ENCODE measurements at places on chromosomes 5 and 9.

GRCh38 chr5:5432020-5432707 lies 9.7 kb downstream of the ICE1 start:
- DNase-seq: no peak

- no peak for DNase-seq
These were observed 6.4 kb downstream of the TLE4 start for GRCh38 chr9:79577969-79578723.

DNA sequence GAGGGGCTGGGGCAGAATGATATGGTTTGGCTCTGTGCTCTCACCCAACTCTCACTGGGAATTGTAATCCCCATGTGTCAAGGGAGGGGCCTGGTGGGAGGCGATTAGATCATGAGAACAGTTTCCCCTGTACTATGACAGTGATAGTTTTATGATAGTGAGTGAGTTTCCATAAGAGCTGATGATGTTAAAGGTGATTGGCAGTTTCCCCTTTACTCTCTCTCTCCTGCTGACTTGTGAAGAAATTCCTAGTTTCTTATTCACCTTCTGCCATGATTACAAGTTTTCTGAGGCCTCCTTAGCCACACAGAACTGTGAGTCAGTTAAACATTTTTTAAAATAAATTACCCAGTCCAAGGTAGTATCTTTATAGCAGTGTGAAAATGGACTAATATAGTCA lies 120.4 kb upstream of the CDH9 start:
- no peak for DNase-seq

- DNase-seq: no peak
These were observed 12.7 kb downstream of the C9orf153 start for GRCh38 chr9:86246752-86247161.

DNA sequence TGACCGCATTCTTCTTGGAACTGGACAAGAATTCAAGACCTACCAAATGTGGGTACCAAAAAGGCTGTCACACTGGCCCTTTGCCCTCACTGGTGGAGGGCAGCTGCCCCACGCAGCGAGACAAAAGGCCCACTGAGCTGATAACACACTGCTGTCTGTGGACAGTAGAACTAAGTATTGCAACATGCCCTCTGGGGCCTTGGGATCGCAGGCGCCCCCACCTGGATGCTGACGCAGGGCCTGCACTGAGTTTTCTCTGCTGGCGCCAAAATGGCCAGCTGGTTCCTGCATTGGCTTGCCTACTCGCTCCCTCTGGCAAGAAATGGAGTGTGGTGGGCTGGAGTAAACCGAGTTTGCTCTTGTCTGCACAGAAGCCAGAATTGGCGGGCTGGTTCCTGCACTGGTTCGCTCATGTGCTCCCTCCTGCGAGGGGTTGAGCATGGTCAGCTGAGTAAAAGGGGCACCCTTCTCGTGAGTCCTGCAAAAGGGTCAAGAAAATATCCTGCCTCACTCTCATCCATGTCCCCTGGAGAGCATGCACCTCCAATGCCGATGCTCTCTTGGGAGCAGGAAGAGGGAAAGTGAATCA lies 55.7 kb downstream of the NXNL2 start:
- DNase-seq: no peak

DNA sequence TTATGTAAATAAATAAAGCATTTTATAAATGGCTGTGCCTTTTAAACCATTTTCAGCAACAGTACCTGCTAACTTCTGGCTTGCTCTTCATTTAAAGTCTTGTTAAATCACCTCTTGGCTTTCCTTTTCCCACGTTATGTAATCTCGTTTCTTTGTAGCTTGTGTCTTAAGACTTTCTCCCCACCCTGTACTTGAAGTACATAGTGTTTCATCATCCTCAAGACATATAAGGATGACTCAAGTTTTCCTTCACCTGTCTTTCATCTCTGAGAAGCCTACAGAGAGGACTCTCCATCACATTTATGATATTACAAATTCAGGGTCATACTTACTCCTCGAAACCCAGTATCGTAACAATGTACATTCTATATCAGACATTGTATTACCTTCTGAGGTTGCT lies 33.9 kb downstream of the PRELID2 start:
- no peak for DNase-seq

GRCh38 chr5:9625286-9625685 lies 4.9 kb downstream of the TAS2R1 start:
- no peak for DNase-seq

DNA sequence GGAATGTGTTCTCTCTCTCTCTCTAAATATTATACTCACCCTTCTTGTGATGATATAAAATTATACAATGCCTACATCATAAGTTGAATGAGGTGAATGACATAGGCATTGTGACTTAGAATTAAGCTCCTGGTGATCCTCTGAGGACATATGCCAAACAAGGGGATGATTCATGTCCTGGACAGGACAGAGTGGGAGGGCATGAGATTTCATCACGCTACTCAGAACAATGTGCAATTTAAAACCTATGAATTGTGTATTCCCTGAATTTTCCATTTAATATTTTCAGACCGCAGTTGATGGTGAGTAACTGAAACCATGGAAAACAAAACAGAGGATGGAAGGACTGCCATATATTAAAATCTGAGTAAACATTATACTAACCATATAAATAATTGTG lies 782.2 kb upstream of the NUDT12 start:
- no peak for DNase-seq

DNA sequence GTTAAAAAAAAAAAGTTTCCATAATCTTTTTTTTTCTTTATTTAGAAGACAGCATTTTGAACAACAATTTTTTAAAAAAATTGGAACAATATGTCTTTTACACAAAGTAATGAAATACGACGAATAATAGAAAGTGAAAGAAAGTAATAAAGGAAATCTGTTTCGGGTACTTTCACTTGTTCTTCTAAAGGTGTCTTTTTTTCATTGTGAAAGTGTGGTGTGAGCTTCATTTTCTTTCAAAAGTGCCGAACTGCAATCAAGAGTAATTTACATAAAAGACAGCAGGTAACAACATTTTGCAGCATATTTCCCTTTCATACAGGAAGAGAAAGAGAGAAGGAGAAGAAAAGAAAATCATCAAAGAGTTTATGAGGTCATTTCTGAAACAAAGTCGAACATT lies 159.7 kb upstream of the CDH12 start:
- DNase-seq: no peak

DNA sequence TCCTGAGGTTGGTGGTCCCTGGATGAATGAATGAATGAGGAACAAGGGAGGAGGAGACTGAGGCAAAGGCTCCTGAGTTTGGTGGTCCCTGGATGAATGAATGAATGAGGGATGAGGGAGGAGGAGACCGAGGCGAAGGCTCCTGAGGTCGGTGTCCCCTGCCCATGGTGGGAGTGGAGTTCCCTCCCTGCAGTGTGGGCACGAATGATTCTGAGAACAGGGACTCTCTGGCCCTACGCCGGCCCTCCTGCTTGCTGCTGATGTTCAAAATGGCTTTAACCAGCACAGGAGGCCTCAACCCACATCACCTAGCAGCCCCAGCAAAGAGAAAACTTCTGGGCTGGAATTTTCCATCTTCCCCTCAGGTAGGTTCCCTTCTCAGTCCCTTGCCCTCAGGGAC lies 377.8 kb downstream of the IRX2 start:
- DNase-seq: no peak

- DNase-seq: no peak
These were observed 6.2 kb downstream of the SLC6A18 start for GRCh38 chr5:1231354-1231905.

DNA sequence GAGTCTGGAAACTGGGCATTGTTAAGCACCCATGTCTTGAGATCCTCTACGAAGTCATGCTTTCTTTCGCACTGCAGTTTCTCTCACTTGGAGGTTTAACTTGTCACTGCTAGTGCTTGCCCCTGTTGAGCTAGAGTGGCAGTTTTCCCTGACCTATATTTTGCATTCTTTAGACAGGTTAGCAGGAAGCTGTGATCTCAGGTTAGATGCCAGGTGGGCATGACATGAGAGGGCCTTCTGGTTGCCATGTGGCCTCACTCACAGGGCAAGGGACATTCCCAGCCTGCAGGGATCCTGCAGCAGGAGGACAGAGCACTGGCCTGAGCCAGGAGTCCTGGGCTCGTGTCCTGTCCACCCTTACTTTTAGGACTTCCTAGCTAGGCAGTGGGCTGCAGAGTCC lies 28.6 kb downstream of the SLC36A1 start:
- no peak for DNase-seq

DNA sequence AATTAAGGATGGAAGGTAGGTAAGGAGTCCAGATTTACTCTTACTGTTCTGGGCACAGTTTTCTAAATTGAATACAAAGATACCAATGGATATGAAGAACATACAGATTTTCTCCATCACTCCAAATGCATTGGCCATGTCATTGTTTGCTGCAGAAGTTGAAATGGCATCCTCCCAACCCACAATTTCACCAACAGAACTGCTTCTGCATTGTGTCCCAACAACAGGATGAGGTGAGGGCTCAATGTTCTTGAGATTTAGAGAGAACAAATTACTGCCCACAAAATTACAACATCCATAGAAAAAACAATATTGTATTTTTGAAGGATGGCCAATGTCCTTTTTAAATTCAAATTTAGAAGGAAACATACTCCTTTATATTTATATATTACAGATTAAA lies 88.9 kb downstream of the NUDT12 start:
- no peak for DNase-seq

- DNase-seq: no peak
These were observed 31.5 kb upstream of the INSYN2B start for GRCh38 chr5:170011751-170012150.
